Activated T-helper 1 cell treated with anti-CD3 and anti-CD28 coated beads, Interleukin-12 subunit alpha, Interleukin-12 subunit beta, Interleukin-2, Interleukin-4 antibody, amounts not matched to agents 30 ng/mL and 10 ng/mL and 1 ng/mL, durations not matched to agents 14 hours and 24 hours and 36 hours (primary cell): ENCODE measurements at places on chromosomes 2 and 18. TPM values are rescaled to one million over a fixed set of nuclear protein-coding genes. Genes with fewer than 3 reads are reported as not detected.

GRCh38 chr2:46818141-46818621 is 97.4 kb downstream of the MCFD2 start:
- no peak for DNase-seq
- no peaks in the 10 kb centered on the region for H3K4me1 ChIP-seq
- H3K4me3 ChIP-seq, result no peak overlapping the region
- H3K27me3 ChIP-seq, result no peaks in the 10 kb centered on the region
- no peaks in the 10 kb centered on the region for H3K36me3 ChIP-seq

DNA sequence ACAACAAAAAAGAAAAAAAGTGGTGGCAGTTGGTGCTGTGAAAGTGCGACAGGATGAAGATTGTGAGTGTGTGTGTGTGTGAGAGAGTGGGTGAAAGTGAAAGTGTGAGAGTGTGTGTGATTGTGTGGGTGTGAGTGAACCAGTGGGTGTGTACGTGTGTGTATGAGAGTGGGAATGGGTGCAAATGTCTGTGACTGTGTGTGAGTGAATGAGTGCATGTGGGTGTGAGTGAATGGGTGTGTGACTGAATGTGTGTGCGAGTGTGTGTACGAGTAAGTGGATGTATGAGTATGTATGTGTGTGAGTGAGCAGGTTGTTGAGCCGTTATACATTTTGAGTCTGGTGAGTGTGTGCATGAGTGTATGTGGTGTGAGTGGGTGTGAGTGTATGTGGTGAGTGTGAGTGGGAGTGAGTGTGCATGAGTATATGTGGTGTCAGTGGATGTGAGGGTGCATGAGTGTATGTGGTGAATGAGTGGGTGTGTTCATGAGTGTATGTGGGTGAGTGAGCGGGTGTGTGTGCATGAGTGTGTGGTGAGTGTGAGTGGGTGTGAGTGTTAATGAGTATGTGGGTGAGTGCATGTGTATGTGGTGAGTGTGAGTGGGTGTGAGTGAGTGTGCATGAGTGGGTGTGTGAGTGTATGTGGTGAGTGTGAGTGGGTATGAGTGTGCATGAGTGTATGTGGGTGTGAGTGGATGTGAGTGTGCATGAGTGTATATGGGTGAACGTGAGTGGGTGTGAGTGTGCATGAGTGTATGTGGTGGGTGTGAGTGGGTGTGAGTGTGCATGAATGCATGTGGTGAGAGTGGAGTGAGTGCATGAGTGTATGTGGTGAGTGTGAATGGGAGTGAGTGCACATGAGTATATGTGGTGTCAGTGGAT is 69.3 kb upstream of the HPCAL1 start:
- no peaks in the 10 kb centered on the region for H3K36me3 ChIP-seq
- peaks cover 4% of the 10 kb centered on the region for H3K27me3 ChIP-seq
- peaks cover 8% of the 10 kb centered on the region for H3K4me1 ChIP-seq
- no peak overlapping the region for H3K4me3 ChIP-seq
- DNase-seq, result no peak

- DNase-seq, result no peak
- no peak overlapping the region for H3K4me3 ChIP-seq
- peaks cover 8% of the 10 kb centered on the region for H3K4me1 ChIP-seq
- H3K36me3 ChIP-seq, result no peaks in the 10 kb centered on the region
Observed at GRCh38 chr2:120710256-120710655, 25.4 kb upstream of the GLI2 start.

The GNAL gene
- total RNA-seq, result 0.21 and 0.24 TPM in 2 replicates

The CKAP2L gene
- total RNA-seq, result 20.9 and 21.2 TPM in 2 replicates

The SERPINB12 gene
- not detected in 2 replicates for total RNA-seq
